Mesenchymal stem cell (in vitro differentiated cells and primary cell): ENCODE measurements at places on chromosomes 5 and 9.

GRCh38 chr9:109986521-109986991 lies 206.6 kb downstream of the PALM2AKAP2 start:
- DNase-seq: peak; percentile 77

- DNase-seq: peak; percentile 67
These were observed 32.2 kb upstream of the TGFBI start for GRCh38 chr5:135996611-135997010.

GRCh38 chr9:93048566-93049448 lies 9.7 kb upstream of the SUSD3 start:
- DNase-seq: no peak

DNA sequence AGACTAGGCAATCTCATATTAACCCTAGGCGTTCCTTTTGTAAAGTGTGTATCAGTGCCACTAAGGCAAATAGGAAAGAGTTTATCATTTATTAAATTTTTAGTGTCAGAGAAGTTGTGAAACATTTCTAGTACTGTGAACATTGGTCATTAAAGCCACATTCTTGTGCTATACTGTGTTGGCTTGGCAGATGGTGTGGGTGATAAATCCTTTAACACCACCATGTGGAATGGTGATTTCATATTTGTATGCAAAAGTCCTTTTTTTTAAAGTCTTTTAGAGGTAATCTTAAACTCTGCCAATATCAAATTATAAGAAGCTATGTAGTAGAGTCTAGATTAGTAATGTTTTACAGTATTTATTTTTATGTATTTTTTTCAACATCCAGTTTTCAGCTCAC lies 18.1 kb downstream of the SLC12A2 start:
- no peak for DNase-seq

DNA sequence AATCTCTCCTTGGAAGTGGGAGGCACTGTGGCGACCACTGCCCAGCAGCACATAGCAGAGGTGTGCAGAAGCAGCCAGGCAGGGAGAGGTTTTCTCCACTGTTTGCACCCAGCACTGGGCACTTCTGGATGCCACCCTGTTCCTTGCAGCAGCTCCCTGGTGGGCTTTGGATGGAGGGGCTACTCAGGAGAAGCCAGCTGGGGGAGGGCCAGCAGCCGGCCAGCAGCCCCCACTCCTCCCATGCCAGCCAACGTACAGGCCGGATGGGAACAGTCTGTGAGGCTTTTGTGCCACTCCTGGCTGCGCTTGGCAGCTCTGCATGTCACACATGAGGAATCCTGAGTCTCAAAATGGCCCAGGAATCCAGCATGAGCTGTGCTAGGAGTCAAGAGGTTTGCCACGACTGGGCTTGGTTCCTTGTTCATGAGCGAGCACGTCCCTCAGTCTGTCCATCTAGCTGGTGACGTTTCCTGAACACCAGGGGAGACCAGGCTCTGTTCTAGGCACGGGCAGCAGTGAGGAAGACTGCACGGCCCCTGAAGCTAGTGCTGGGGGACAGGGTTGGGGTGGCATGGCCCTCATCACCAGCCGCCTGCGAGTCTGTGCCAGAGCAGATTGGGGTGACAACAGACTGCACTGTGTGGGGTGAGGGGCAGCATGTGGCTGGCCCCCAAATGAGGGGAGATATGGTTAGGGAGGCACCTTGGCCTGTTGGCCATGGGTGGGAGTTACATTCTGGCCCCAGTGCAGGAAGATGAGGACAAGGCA lies 10.1 kb downstream of the PHF2 start:
- no peak for DNase-seq

DNA sequence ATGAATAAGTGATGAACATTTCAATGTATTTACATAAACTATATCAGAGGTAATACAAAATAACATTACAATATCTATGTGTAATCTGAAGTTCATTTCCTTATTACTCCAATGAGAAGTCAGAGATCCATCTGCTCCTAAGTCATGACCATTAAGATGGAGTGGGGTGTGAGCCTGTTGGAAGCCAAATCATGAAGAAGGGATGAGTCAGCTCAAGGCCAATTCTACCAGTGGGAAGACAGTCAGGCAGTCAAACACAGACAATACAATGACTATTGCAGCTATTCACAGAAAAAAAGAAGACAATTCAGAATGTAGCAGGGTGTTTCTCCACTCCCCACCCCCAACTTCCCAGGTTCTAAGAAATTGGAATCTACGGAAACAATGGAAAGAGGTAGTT lies 155.0 kb downstream of the NFIB start:
- no peak for DNase-seq

GRCh38 chr5:172744123-172745104 lies 26.6 kb downstream of the DUSP1 start:
- no peak for DNase-seq

DNA sequence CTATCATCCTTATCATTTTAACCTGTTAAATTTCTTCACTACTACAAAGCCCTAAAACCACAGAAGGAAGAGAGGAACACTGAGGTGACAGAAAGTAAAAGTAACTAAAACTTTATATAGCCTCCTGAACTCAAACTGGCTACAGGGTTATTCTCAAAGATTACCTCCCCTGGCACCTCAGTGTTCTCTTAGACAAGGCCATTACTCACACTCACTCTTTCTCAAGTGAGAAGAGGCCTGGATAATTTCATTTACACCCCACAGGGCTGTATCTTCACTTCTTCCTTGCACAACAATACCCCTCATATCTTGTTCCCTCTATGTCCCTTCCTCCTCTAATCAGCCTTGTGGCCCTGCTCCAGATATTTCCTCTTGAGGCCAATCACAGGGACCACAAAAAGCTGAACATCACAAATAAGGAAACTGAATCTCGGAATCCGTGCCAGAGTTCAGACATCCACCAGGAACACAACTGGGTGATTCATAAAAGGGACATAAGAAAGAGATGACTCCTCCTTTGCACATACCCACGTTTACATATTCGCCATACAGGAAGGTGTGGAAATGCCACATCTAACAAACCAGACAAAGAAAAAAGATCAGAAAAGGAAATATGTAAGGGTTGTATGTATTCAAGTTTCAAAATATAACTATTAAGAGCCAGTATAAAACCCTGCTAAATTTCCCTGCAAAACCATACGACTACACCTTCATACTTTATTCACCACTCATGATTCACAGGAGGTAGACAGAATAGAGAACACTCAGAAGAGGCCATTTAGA lies 1.7 kb upstream of the KLHL3 start:
- DNase-seq: peak; percentile 10

GRCh38 chr5:102545175-102545574 lies 46.4 kb upstream of the SLCO6A1 start:
- DNase-seq: peak; percentile 21

DNA sequence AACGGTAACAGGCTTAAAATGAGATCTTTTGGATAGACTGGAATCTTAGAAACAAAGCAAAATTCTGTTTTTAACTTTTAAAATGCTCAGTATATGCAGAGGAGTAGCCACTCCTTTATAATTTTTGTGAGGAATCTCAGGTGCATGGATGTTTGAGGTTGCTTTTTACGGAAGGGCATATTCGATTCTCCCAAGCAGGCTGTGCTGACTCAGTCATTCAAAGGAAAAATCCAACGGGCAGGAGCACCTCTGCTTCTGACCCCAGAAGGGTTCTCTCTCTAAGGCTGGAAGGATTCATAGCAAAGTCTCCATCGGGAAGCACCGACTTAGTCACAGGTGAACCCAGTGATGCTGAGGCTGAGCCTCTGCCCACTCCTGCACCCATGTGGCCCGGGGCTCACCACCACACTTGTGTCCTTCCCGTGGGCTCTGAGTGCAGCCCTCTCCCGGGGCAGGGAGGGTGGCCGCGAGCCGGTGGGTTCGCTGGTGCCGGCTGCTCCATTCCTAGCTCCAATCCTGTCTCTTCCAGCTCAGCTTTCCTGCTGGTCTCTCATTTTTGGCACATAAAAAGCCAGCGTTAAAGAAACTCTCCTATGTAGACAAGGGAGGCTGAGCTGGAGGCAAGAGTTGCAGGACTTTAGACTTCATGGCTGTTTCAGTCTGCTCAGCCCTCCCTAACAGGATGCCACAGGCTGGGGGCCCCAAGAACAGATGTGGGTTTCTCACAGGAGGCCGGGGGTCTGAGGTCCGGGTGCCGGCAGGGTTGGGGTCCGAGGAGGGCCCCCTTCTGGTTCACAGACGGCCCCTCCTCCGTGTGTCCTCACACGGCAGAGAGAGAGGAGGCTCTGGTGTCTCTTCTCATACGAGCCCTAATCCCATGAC lies 135.6 kb upstream of the LPCAT1 start:
- DNase-seq: no peak

GRCh38 chr5:164885179-164885578 lies 1379.8 kb downstream of the MAT2B start:
- DNase-seq: no peak

DNA sequence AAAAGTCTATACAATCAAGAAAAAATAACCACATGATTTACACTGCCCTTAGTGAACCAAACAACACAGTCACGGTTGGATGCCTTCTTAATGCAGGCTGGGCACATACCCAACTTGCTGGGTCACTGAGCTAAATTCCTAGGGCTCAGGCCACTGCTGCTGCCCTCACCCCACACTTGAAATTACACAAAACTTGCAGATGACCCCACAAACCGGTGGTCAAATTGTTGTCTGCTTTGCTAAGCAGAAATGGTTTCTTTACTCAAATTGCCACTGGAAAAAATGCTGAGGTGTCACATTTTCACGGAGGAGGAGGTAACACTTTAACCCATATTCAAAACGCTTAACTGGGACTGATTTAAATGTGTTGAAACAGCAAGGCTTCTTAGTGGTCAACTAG lies 62.4 kb downstream of the HMHB1 start:
- DNase-seq: no peak

DNA sequence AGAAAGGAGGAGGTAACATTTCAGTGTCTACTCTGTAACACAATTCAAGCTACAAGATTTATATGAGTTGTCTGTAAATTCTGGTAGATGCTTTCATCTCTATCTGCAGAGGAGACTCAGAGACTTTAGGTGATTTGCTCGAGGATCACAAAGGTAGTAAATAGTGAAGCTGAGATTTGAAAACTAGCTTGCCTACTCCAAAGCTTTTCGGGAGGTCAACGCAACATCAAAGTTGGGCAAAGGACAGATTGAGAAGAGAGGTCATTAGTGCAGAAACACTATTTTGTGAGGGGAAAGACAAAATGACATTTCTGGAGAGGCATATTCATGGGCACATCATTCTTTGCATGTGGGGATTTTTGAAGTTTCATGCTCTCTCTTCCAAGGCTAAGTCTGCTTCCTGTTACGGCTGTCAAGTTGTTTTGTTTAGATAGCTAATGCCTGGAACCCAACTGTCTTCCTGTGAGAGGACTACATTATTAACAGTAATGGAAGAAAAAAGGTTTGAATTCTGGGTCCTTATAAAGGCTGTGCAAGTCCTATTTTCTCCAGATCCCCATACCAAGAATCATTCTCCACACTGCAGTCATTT lies 413.5 kb upstream of the ZNF462 start:
- DNase-seq: peak; percentile 50

GRCh38 chr9:77561331-77562018 lies 86.6 kb downstream of the GNA14 start:
- DNase-seq: no peak

DNA sequence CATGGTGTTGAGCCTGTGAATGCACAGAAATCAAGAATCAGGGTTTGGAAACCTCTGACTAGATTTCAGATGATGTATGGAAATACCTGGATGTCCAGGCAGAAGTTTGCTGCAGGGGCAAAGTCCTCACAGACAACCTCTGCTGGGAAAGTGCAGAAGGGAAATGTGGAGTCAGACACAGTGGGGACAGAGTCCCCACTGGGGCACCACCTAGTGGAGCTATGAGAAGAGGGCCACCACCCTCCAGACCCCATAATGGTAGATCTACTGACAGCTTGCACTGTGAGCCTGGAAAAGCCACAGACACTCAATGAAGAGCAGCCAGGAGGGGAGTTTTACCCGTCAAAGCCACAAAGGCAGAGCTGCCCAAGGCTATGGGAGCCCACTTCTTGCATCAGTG lies 181.9 kb upstream of the SEMA6A start:
- DNase-seq: no peak

DNA sequence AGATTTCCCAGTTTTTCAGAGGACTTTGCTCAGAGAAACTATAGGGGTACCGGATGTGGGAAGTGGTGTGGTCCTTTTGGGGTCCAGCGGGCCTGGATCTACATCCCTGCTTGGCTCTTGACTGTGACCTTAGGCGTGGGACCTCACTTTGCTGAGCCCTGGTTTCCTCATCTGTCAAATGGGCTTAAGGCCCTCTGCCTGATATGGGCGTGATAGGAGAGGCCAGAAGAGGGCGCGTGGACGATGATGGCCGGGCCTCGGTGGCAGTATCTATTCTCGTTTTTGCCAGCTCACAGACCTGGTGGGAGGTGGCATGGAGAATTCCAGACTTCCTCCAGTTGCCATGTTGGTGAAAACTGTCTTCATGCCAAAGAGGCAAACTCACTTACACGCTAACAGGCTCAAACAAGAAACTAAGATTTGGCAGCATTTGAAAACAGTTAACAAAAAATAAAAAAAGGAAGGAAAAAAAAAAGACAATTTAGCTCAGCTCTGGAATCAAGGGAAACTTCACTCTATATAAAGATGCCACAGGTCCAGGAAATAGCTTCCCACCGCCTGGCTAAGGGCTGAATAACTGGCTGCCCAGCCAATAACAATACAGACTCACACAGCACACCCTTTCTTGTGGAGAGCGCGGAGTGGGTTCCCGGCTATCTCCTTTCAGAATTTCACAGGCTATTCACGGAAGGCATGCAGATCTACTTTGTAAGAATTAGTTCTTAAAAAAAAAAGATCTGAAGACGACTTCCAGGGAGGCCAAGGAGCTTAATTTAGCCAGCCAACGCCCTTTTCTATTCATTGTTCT lies 1.7 kb downstream of the SH3PXD2B start:
- DNase-seq: peak; percentile 84

GRCh38 chr5:133119233-133119711 lies 67.5 kb downstream of the HSPA4 start:
- DNase-seq: no peak

- peak; percentile 20 for DNase-seq
These were observed 75.4 kb downstream of the STK32A start for GRCh38 chr5:147310059-147310704.

GRCh38 chr9:136722969-136723356 lies 10.6 kb downstream of the DIPK1B start:
- no peak for DNase-seq
